Umbilical cord (tissue), 2 donors: ENCODE measurements at places on chromosomes 7 and 10. TPM values are rescaled to one million over a fixed set of nuclear protein-coding genes. Genes with fewer than 3 reads are reported as not detected.

GRCh38 chr7:137976696-137977095 lies 25.2 kb downstream of the CREB3L2 start:
- DNase-seq: no peak

- peak; percentile 97 for DNase-seq
These were observed 2.2 kb downstream of the MAP3K8 start for GRCh38 chr10:30436191-30436611.

- no peak for DNase-seq
These were observed 30.5 kb downstream of the CDH23 start for GRCh38 chr10:71427246-71427645.

Gene NRG3
- total RNA-seq: 0.72 TPM

Gene WDR86
- 34.7 TPM for total RNA-seq

DNA sequence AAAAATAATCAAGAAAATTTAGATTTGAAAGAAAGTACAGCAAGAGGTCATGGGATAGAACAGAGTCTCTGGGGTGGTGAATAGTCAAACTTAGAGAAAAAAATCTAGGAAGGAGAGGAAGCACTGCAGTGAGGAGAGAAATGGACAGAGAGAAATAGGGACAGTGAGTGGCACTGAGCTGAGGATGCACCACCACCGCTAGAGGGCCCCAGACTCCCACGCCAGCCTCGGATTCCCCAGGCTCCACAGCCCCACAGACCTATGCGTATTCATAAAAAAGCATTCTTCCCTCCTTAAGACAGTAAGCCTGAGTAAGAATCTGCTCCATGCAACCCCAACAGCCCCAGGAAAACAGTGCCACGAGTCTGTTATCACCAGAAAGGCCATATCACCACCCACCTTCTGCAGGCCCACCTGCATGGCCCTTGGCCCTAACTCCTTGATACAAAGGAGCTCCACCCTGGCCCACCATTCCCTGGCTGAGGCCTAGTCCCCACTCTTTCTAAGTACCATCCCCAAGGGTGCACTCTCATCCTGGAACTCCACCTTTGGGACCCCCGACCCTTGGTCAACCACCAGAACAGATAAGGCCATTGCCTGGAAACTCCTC lies 91.0 kb downstream of the ALOX5 start:
- DNase-seq: peak; percentile 67

Gene EVX1
- 1.7 TPM for total RNA-seq

DNA sequence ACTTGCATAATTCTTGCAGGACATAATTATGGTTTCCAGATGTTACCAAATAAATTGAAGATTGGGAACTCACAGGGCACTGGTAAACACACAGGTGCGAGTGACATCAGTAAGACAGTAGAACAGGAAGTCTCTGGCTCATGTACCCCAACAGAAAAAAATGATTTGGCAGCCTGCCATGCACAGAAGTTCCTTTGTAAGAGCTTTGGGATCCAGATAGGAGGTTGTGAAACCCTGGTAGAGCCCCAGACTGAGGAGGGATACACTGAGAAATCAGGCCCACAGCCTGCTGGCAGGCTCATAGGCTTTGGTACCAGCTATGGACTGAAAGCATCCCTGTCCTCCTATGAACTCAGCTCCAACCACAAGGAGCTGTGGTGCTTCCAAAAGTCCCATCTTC lies 118.0 kb downstream of the COBL start:
- no peak for DNase-seq

DNA sequence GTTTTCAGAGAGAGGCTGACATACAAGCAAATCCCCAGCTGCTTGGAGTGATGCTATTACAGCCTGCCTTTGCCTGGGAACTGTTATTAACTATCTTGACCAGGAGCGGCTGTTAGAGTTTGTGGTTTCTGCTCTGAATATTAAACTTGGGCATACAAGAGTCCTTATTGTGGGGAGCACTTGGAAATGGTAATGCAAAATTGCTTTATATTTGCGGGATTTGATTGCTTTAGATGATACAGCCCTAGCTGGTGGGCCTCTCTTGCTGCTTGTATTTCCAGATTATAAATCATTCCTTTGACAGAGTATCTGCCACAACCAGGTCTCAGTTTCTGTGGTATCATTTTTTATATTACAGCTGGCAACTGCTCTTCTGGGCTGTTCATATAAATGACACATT lies 101.9 kb upstream of the FAM204A start:
- DNase-seq: no peak

- no peak for DNase-seq
These were observed 612.9 kb downstream of the DNAJB6 start for GRCh38 chr7:157949711-157950110.

Gene PPP1R3A
- total RNA-seq: 5.5 TPM

GRCh38 chr7:139679731-139680594 lies 97.8 kb downstream of the HIPK2 start:
- DNase-seq: no peak

Gene COX19
- 5.3 TPM for total RNA-seq

Gene CRYGN
- total RNA-seq: not detected

DNA sequence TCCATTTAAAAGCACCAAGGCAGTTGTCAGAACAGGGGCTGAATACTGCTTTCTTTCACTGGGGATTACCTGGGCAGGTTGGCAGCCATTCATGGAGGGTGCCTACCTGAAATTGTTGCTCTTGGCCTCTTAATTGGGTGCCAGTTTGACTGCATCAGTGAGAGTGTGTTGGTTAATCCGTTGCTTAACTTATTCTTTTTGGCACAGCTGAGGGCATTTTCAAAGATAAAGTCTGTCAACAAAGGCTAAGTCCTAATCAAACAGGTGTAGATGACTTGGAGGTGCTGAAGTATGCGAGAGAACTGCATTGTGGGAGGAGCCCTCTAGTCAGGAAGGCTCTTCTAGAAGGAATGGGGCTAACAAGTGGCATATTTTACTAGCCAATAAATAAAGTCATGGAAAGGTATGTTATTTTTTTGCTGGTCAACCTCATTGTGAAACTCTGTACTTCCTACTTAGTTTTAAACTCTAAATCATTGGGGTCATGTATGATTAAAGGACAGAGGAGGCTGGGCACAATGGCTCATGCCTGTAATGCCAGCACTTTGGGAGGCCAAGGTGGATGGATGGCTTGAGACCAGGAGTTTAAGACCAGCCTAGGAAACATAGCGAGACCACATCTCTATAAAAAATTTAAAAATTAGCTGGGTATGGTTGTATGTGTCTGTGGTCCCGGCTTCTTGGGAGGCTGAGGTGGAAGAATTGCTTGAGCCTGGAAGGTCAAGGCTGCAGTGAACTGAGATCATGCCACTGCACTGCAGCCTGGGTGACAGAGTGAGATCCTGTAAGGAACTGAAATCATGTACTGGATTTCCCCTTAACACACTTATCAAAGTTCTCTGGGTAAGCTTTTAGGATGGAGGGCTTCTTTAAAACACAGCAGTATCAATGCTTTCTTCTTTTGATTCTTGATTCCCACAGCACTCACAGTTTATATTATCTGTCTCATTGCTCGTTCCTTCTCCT lies 134.1 kb downstream of the LRMDA start:
- DNase-seq: no peak

DNA sequence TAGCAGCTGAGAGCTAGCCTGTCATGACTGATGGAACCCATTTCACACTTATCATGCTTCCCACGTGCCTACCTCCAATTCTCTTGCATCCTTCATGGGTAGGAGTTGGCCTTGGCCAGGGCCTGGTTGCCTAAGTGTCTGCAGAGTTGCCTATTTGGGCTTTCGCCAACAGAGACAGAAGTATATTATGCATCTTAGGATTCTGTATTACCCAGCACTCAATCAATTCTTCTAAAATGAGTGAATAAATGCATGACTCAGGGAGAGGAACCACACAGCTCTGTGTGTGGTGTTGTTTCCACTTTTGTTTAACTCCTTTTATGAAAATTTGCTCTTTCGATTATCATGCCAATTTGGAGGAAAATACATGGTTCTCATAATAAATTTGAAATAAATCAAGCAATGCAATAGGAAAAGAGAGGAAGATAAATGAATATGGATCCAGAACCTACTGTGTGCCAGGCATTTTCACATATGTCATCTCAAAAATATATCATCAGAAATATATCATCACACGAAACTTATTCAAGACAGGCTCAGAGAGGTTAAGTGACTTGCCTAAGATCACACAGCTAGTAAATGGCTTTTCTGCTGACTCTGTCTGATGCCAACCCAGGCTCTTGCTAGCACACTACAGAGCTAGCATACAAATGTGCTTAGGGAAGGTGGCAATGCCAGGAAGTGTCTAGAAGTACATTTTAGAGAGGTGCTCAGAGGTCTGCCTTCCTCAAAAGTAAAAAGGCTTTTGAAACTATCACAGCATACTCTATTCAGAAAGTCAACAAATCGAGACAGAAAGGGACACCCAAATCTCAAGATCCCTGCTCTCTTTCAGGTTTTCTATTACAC lies 9.5 kb upstream of the HABP2 start:
- no peak for DNase-seq

GRCh38 chr7:64951250-64951848 lies 39.5 kb downstream of the ZNF117 start:
- DNase-seq: peak; percentile 50

DNA sequence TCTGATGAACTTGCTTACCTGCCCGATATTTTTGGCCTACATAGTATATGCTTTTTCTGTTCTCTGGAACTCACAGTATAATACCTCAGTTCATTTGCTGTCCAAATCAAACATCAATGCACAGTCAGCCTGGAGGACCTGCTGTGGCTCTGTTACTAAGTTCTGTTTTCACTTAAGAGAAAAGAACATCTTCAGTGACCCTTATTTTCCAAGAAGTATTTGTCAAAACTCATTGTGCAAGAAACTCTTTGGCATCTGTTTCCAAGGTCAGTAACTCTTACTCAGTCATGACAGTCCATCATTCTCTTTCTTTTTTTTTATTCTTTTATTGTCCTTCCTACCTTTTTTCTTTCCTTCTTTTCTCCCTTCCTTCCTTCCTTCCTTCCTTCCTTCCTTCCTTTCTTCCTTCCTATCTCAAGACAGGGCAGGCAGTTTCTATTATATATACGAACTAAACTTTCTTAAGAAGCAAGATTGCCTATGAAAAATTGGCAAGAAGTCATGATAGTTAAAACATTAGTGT lies 37.8 kb upstream of the SEM1 start:
- no peak for DNase-seq

Gene OPN4
- total RNA-seq: 0.48 TPM

- DNase-seq: no peak
These were observed 57.1 kb downstream of the UBE3C start for GRCh38 chr7:157195868-157196267.

DNA sequence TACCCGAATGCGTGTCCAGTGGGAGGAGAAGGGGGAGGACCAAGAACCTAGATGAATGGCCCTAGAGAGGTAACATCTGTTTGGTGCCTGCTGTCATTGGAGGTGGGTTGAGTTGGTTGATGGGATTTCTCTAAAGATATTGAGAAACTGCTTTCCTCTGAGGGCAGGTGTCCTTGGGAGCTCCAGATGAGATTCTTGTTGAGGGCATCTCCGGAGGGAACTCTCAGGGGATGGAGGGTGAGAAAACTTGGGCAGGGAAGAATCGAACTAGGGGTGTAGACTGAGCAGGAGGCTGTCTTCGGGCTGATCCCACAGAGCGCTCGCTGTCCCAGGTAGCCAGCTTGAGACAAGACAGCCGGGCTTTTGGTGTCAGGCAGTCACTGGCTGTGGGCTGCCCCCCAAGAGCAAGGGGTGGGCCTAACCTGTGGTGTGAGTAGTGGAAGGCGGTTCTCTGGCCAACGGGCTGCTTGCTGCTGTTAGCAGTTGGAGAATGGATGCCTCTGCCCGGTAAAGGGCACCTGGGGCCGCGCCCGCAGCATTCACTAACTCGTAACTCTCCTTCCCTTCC lies 3.7 kb downstream of the IRF5 start:
- no peak for DNase-seq

Gene ATP6V0A4
- 7.7 TPM for total RNA-seq

- DNase-seq: no peak
These were observed 9.8 kb upstream of the MRPS16 start for GRCh38 chr10:73262105-73262730.

- DNase-seq: peak; percentile 5
These were observed 6.0 kb downstream of the RBP3 start for GRCh38 chr10:47354165-47354564.

- DNase-seq: peak; percentile 90
These were observed 41.7 kb downstream of the PPP1R3C start for GRCh38 chr10:91590904-91591796.

Gene C10orf62
- 0.96 TPM for total RNA-seq

DNA sequence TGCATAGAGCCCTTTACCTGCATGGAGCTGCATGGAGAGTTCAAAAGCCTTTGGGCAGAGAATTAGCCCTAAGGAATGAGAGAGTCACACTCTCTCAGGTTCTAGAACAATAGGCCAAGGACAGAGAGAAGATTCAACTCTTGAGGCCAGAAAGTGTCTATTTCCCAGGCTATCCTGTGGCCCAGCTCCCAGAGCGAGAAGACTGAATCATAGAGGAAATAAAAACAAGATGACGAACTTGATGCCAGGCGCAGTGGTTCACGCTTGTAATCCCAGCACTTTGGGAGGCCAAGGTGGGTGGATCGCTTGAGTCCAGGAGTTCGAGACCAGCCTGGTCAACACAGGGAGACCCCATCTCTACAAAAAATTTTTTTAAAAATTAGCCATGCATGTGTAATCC lies 18.3 kb upstream of the PODXL start:
- DNase-seq: no peak

- no peak for DNase-seq
These were observed 8.5 kb upstream of the UNCX start for GRCh38 chr7:1224086-1224716.

Gene PPP1R3C
- 189 TPM for total RNA-seq

- DNase-seq: peak; percentile 43
These were observed 317.3 kb downstream of the PRPF18 start for GRCh38 chr10:13904064-13904463.

GRCh38 chr10:43955978-43956377 lies 307.3 kb upstream of the ZNF32 start:
- no peak for DNase-seq

DNA sequence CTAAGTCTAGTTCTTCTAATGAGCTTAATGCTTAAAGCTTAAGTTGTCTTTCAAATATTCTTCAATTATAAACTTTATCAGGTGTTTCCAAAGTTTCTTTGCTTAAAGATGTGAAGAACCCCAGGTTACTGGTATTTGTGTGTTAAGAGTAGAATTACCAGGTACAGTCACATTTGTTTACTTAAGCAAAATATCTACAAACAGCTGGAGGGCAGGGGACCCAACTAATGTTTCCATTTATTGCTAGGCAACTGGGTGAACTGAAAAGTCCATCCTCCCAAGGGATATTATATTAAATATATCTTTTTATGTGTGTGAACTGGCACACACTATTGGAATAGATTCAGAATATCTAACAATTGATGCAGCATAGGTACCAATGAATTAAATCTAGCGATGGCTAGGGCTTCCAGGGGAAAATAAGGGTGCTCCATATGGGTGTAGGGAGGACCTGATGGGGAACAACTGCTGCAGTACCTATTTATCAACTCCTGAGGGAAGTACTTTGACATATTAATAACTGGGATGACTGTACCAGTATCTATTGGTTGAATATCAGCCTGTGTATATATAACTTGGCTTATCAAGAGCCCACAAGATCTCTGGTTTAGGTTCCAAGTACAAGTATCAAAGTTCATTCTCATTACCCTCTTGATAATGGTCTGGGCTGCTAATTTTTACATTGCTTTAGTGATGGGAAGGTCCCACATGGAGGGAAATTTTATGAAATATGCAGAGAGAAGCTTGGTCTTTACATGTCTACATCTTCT lies 10.3 kb upstream of the AGR3 start:
- DNase-seq: no peak

GRCh38 chr10:114631090-114631665 lies 26.9 kb downstream of the ABLIM1 start:
- DNase-seq: no peak

Gene IFIT1B
- total RNA-seq: 26.5 TPM

- DNase-seq: no peak
These were observed 423.2 kb upstream of the PCDH15 start for GRCh38 chr10:55224007-55224781.

- DNase-seq: peak; percentile 85
These were observed 245.9 kb downstream of the KCNMA1 start for GRCh38 chr10:77391605-77392235.
